Stimulated activated CD8-positive, alpha-beta memory T cell treated with anti-CD3 and anti-CD28 coated beads, Interleukin-7, amount 100 ng/mL, for 1 hour (primary cell): ENCODE measurements at places on chromosomes 2 and 18.

GRCh38 chr2:108941161-108941665 lies 47.8 kb downstream of the EDAR start:
- no peak for DNase-seq

DNA sequence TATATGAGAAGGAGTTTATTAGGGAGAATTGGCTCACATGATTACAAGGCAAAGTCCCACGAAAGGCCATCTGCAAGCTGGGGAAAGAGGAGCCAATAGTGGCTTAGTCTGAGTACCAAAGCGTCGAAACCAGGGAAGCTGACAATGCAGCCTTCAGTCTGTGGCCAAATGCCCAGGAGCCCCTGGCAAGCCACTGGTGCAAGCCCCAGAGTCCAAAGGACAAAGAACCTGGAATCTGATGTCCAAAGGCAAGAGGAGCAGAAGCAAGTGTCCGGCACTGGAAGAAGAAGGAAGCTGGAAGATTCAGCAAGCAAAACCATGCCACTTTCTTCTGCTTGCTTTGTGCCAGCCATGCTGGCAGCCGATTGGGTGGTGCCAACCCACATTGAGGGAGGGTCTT lies 74.3 kb upstream of the NPAS2 start:
- DNase-seq, result no peak

DNA sequence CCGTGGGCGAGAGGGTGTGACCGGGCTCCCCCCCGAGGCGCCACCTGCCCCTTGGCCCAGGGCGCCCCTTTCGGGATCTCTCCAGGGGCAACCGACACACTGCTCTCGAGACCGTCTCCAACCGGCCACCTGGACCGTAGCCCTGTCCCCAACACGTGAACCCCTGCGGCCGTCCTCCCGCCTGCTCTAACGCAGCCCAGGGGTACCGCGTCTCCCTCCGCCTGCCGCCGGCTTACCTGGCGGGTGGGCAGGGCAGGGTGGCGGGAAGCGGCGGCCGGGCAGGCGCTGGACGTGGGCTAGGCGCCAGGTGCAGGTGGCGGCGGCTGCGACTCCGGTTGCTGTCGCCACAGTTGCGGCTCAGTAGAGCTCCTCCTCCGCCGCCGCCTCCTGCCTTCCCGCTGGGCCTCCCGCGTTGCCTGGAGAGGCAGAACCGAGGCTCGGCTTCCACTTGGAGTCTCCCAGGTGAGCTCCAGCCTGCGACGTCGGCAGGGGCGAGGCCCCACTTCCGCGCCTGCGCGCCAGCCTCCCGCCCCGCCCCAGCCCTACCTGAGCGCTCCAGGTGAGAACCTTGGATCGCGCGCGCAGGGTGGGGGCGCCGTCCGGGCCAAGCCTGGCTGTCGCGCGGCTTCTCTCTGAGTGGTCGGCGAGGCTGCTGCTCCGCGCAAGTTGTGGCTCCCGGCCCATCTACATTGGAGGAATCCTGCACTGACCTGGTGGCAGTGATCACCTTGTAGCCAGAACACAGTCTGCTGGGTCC lies at the start of gene GALNT3:
GALNT3 (minus strand) TSS at position 469 of the 757 bp plus-strand sequence. CDS start 23,547 bp downstream, outside the sequence.
- DNase-seq, result no peak

GRCh38 chr18:6564950-6565814 lies 150.5 kb upstream of the L3MBTL4 start:
- DNase-seq, result no peak

GRCh38 chr2:168114040-168114439 lies 133.4 kb downstream of the STK39 start:
- DNase-seq, result no peak

DNA sequence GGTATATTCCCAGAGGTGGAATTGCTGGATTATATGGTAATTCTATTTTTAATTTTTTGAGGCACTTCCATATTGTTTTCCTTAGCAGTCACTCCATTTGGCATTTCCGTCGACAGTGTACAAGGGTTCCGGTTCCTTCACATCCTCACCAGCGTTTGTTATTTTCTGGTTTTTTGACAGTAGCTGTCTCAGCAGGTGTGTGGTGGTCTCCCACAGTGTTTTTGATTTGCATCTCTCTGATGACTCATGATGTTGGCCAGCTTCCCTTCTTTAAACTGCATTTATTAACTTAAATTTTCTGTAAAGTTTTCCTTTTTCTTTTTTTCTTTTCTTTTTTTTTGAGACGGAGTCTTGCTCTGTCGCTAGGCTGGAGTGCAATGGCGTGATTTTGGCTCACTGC lies 19.7 kb downstream of the SH3BP4 start:
- DNase-seq, result no peak

DNA sequence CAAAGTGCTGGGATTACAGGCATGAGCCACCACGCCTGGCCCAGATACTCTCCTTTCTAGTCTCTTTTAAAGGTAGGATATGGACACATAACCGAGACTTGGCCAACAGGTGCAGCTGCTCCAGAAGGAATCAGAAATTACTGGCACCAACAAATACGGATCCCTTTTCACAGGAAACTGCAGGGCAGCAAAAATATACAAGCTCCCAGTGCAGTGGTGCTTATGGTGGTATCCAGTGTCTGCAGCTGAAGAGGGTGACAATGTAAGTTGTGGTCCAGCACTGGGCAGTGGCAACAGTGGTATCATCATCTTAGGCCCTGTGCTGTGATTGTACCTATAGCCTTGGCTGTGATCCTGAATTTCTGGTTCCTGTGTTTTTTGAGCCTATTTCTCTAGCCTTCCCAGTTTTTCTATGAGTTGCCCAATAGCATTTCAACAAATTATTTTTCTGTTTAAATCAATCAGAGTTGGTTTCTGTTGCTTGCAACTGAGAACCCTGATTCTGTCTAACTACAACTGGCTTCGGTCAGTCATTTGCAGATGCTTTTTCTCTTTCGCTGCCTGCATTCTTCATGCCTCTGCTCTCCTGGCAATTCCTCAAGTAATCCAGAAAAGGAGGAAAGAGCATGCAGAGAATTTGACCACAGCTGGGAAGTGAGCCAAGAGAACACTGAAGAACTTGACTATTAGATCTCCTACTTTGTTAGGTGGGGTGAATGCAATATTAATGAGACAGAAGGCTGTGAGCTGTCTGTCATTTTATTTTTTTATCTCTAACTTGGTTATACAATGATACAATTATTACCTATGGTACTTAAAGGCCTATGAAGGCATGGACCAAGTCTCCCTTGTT lies 30.8 kb upstream of the EML4 start:
- DNase-seq, result no peak

DNA sequence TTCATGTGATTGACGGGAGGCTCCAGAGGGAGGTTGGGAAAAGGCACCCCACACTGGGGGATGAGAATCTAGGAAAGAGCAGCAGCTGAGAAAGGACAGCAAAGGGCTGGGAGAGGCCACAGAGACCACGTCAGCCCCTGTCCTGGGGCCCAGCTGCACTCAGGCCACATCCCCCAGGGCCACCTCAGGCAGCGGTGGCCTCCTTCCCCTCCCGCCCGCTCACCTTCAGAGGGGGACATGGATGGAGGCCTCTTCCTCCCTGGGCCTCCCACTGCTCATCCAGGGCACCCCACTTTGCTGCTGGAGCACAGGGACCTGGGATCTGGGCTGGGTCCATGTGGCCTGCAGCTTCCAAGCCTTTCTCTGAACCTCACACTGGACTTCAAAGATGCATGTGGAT lies 199.8 kb upstream of the HDAC4 start:
- no peak for DNase-seq

DNA sequence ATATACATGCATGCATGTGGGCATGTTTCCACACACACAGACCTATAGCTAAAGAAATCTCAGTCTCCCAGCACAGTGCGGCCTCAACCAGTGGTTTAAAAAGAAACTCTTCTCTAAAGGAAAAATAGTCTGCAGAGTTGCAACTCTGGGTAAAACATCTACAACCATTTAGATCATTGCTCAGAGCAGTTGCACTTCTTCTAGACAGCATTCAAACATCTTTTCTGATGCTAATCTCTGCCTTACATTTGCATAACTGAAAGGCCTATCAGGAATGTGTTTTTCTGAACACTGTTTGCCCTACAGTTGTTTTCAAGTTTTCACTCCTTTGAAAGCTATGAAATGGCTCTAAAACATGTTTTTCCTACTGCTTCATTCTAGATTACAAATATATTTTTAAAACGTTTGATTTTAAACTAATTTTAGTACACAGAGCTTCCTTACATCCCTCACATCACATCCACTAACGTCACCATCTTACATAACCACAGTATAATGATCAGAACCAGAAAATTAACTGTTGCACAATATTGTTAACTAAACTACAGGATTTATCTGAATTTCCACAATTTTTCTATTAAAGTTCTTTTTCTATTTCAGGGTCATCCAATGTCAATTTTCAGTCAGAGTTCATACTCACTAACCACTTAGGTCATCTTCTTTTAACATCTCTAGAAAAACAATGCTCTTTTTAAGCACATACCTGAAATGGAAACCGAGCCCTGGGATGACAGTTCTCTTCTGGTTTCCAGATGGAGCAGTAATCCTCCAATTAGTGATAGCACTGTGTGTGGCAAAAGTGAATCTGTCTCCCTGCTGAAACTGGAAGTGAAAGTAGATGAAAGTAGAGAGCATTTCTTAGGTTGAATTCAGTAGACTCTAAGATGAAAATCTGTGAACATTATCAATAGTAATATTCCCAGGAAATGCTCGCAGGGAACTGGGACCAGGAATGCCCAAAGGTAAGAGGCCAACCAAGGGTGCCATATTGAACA lies 501.6 kb upstream of the GCFC2 start:
- no peak for DNase-seq

DNA sequence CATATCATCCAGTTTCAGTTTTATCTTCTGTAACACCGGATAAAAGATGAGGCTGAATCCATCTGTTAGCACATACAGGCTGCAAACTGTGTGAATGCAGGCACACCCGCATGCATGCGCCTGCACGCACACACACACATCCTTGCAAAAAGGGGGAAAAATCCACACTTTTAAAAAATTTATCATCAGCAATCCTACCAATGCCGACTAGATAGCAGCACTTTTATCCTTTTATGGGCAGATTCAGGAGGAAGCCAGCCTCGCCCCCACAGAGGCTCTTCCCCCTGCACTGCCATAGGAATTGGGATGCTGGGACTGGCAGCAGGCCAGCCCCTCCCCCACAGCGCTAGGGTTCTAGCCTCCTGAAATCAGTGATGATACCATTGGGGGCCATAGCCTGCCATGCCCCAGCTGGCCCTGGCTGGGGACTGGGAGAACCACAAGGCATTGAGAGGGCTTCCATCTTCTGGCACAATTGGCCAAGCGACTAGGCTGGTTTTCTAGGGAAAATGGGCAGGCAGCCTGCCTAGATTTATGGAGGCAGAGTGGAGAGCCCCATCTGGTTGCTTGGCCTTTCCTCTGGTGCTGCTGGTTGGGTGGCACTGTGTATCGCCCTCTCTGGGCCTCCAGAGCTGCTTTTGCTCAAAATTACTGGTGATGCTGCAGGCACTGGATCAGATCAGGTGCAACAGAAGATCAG lies 25.5 kb downstream of the CYRIA start:
- DNase-seq, result no peak

- no peak for DNase-seq
Observed at GRCh38 chr18:55732227-55733106, 144.5 kb upstream of the TCF4 start.

DNA sequence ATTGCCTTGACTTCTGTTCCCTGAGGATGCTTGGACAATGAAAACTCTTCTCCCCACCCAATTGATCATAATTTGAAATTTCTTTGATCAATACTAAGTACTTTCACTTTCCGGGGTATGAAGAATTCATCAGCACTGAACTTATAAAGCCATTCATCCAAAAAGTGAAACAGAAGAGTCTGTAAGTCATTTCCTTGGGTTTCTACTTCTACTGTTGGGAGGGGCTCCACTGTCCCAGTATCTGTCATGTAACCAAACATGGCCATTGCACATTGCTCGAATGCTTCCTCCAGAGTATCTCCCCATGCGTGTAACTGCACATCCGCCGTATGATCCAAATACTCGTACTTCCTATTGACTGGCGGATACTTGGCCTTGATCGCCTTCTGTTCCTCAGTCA lies 30.3 kb downstream of the NCL start:
- no peak for DNase-seq
